ENCODE measurements at places on chromosomes 11 and 22.

GRCh38 chr11:87878373-87878825, 296.8 kb downstream of the RAB38 start:
- no peak overlapping the region for H3K27ac ChIP-seq
- H3K36me3 ChIP-seq = no peaks in the 10 kb centered on the region
- no peaks in the 10 kb centered on the region for H3K4me1 ChIP-seq
- H3K4me3 ChIP-seq = no peak overlapping the region
- no peak for DNase-seq

- peaks cover 37% of the 10 kb centered on the region for H3K27me3 ChIP-seq
- DNase-seq = no peak
- H3K36me3 ChIP-seq = no peaks in the 10 kb centered on the region
- H3K27ac ChIP-seq = no peak overlapping the region
Measured at GRCh38 chr22:26174280-26174679, 5.0 kb downstream of the SEZ6L start.

DNA sequence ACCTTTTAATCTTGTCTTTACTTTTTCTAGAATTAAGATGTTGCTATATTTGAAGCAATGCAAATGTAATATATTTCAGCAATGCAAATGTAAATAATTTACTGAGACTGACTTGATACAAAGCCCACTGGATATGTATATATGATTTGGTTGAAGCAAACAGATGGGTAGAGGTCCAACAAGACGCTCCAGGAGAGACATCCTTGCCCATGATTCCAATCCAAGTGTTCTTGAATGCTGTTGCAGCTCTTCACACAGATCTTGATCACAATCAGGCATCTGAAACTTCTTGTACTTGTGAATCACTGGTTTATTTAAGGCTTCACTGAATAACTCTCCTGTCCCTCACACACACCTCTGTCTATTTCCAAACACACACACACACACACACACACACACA, 507.0 kb downstream of the LRRC4C start:
- no peak overlapping the region for H3K27ac ChIP-seq
- DNase-seq = no peak
- H3K27me3 ChIP-seq = no peaks in the 10 kb centered on the region

DNA sequence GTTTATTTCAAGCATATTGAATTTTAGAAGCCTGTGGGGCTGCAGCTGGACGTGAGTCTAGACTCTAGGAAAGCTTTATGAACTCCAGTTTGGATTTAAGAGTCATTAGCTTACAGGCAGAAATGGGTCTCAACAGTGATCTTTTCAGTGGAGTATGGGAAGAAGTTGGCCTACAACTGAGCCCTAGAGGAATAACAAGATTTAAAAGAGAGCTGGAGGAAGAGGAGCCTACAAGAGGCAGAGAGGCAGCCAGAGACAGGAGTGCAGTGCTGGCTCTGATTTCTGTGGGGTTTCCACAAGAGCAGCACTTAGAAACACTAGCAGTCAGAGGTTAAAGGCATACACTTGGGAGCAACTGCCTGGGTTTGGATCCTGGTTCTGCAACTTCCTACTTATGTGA, 17.9 kb downstream of the APOL5 start:
- H3K36me3 ChIP-seq = no peaks in the 10 kb centered on the region
- no peak overlapping the region for H3K4me3 ChIP-seq
- peak; percentile 2 for DNase-seq
- H3K27me3 ChIP-seq = peaks cover 4% of the 10 kb centered on the region
- no peak overlapping the region for H3K27ac ChIP-seq

- peaks cover 22% of the 10 kb centered on the region for H3K27me3 ChIP-seq
- no peak overlapping the region for H3K27ac ChIP-seq
- no peaks in the 10 kb centered on the region for H3K4me1 ChIP-seq
Measured at GRCh38 chr11:11732116-11732515, 109.7 kb upstream of the USP47 start.

DNA sequence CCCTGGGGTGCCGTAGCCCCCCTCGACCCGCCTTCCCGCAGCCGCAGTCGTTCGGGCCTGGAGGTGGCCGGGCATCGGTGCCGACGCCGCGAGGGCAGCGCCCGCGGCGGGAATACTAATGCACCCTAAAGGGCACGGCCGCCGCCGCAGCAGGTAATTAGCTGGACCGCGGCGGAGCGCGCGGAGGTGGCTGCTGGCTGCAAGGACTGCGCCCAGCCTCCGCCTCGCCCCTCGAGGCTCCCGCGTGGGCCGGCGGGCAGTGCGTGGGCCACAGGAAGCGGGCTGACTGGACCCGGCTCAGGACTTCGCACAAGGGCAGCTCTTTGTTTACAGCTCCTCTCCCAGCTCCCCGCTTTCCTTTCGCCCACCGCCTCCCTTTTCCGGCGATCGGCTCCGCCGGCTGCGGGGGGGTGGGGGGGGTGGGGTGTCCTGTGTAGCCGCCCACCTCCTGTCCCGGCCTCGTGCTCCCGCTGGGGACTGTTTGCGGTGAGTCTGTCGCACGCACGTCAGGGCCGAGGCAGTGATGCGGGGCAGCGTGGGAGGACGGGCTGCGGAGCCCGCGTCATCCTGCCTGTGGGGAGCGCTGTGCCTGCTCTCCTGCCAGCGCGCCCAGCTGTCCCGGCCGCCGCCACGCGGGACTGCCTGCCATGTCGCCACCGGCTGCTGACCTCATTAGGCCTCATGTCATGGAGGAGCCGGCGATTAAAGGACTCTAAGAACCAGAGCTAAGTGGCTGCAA, 53.2 kb downstream of the GRIK4 start:
- no peak overlapping the region for H3K4me3 ChIP-seq
- peaks cover 8% of the 10 kb centered on the region for H3K4me1 ChIP-seq
- no peaks in the 10 kb centered on the region for H3K36me3 ChIP-seq
- peaks cover 46% of the 10 kb centered on the region for H3K27me3 ChIP-seq
- peak; percentile 43 for DNase-seq
